GM12865 (cell line): ENCODE measurements at places on chromosomes 12 and 14.

DNA sequence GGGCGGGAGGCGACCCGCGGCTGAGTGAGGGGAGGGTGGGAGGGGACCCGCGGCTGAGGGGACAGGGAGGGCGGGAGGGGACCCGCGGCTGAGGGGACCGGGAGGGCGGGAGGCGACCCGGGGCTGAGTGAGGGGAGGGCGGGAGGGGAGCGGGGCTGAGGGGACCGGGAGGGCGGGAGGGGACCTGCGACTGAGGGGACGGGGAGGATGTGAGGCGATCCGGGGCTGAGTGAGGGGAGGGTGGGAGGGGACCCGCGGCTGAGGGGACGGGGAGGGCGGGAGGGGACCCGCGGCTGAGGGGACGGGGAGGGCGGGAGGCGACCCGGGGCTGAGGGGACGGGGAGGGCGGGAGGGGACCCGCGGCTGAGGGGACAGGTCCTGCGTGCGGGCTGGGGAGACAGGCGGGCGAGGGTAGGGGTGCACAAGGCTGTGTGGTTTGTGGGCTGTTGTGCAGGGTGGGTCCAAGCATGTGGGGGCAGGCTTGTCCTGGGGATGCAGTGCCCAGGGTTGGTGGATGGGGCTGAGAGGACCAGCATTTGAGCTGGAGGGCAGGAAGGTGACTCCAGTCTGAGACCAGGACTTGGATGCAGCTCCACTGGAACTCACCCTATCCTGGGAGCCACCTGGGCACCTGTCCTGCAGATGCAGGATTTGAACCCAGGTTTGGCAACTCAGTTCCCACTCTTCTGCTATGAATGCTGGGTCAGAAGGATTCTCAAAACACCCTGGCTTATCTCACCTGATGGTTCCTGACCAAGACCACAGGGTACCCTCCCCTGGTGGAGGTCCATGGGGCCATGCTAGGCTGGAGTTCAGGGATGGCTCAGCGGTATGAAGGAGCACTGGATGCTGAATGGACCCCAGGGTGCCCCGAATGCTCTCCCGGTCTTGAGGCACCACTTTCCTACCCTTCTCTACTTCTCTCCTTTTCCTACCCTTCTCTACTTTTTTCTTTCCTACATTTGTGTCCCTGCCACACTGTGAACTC is 9.4 kb downstream of the PLD4 start:
- DNase-seq: no peak

GRCh38 chr12:113988976-113989375 is 22.9 kb upstream of the RBM19 start:
- DNase-seq: no peak

- no peak for DNase-seq
Observed at GRCh38 chr14:96625426-96625985, 123.3 kb downstream of the PAPOLA start.

DNA sequence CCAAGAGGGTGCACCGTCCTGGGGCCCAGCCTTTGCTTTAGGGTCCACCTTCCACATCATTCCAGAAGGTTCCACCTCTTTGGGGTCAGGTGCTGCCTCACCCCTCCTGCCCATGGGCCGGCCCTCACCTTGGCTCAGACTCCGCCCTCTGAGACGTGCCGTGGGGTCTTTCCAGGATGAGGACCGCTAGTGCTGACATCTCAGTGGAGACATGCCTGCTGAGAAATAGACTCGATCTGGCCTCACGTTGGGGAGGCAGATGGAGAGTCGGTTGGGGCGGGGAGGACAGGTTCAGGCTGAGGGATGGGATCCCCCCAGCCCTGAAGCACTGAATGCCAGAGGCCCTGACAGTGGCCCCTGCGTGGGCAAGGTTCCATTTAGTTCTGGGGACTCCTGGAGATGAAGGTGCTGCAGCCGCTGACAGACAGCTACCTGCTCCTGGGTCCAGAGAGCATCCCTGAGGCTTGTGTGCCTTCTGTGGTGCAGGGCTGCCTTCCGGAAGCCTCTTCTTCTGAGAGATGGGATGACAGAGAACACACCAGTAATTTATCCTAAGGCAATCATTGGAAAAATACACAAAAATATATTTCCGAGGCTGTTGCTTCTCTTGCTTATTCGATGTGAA is 185.3 kb downstream of the KIF26A start:
- no peak for DNase-seq

GRCh38 chr12:119758234-119758633 is 90.3 kb downstream of the PRKAB1 start:
- DNase-seq: no peak

DNA sequence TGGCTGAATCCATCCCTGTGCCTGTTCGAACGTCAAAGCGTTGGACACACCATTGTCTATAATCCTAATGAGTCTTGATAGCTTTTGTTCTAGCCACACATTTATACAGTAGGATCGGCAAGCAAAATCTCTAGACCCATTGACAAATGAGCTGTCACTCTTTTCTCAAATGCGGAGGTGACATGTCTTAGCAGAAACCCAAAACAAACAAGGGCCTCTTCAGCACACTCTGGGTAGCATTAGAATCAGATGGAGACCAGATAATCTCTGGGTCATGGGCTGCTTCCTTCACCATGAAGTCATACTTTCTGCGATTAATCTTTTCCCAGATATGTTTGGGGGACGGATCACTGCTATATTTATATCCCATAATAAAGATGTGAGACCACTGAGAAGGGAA is 100.2 kb downstream of the PLXNC1 start:
- no peak for DNase-seq

- no peak for DNase-seq
Observed at GRCh38 chr14:61129168-61129745, 148.2 kb downstream of the SLC38A6 start.

GRCh38 chr12:72753571-72753970 is 481.4 kb downstream of the TRHDE start:
- DNase-seq: no peak

DNA sequence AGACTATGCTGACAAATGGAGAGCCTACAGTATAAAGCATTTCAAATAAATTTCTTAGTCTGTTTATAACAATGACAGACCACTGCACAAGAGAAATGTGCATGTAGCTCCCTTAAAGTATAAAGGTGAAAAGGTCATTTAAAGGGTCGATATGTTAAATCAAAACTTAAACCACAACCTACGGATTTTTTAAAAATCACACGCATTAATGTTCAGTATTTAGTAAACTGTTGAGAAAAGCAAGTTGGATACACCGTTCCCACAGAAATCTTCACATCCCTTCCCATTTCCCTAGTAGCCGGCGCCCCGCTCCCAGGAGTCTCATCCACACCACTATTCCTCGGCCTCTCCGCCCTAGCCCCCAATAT is 614 bp downstream of the FKBP3 start:
- DNase-seq: no peak

GRCh38 chr12:57771236-57771872 is 551 bp downstream of the METTL1 start:
- peak; percentile 91 for DNase-seq

GRCh38 chr12:128510511-128510910 is 243.5 kb downstream of the TMEM132C start:
- no peak for DNase-seq

DNA sequence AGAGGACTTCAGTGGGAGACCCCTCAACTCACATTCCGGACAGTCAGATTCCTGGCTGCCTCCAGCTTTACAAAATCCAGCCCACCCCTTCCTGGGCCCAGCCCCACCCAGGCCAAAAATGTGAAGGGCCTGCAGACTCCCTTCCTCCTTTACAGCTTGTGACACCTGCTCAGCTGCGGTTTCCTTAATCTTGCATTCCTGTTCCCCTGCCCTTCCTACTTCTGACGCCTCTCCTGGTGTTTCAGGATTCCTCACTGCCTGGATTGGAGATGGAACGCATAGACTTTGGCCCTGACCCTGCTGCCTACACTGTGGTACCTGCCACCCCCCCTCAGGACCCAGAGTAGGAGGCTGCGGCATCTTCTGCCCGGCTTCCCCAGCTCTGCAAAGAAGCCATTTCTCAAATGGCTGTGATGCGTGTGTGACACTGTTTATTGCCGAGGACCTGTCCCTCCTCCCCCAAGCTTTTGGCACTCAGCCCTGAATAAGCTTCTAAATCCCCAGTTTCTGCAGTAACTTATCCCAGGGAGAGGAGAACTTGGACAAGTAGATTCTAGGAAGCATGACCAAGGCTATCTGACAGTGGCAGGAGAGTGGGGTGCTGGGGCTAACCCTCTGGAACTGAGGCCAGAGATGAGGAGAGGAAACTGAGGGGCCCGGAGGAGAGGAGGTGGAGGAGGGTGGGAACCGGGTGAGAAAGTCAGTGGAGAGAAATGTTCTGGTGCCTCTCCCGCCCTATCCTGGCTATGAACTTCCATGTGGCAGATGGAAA is 24.9 kb upstream of the BCDIN3D start:
- DNase-seq: no peak

GRCh38 chr12:118553856-118554504 is 177.6 kb downstream of the SUDS3 start:
- no peak for DNase-seq

- peak; percentile 83 for DNase-seq
Observed at GRCh38 chr12:124680863-124681778, 113.7 kb upstream of the NCOR2 start.

DNA sequence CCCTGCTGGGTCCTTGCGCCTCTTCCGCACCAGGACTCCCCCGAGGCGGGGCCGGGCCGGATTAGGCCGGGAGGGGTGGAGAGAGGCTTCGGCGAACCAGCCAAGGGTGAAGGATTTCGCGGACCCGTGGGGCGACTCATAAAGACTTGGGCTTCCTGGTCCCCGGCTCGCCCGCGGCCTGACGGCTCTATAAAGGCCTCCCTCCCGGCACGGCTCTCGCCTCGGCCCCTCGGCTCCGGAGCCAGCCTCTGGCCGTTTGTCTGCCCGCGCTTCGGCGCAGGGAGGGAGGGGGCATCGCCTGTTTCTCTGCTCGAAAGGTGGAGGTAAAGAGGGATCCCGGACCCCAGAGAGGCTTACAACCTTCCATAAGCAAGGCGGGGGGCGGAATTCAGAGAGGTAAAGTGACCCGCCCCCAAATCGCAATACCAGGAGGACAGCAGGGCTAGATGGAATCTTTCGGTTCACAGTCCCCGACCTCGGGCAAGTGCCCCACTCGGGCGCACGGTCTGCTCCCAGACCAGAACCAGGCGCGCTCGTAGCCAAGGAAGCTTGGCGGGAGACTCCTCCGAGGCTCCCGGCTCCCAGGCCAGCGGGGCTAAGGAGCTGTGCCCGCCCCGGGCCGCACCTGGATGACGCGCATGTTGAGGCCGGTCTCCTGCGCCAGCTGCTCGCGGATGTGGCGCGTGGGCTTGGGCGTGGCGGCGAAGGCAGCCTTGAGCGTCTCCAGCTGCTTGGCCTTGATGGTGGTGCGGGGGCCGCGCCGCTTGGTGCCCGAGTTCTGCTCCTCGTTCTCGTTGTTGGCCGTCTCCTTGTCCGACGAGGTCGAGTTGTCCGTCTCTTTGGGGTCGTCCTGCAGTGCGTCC is 3.9 kb downstream of the LHX5 start:
- DNase-seq: no peak

DNA sequence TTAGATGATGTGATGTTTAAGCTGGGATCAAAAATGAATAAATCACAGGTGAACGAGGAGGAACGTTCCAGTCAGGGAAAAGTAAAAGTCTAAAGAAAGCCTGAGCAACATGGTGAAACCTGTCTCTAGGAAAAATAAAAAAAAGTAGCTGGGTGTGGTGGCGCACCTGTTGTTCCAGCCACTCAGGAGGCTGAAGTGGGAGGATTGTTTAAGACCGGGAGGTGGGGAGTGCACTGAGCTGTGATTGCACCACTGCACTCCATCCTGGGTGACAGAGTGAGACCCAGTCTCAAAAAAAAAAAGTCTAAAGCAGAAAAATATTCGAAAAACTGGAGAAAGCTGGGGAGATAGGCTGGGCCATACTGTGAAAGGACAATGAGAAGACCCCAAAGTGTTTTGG is 39.2 kb upstream of the SOCS2 start:
- DNase-seq: no peak

DNA sequence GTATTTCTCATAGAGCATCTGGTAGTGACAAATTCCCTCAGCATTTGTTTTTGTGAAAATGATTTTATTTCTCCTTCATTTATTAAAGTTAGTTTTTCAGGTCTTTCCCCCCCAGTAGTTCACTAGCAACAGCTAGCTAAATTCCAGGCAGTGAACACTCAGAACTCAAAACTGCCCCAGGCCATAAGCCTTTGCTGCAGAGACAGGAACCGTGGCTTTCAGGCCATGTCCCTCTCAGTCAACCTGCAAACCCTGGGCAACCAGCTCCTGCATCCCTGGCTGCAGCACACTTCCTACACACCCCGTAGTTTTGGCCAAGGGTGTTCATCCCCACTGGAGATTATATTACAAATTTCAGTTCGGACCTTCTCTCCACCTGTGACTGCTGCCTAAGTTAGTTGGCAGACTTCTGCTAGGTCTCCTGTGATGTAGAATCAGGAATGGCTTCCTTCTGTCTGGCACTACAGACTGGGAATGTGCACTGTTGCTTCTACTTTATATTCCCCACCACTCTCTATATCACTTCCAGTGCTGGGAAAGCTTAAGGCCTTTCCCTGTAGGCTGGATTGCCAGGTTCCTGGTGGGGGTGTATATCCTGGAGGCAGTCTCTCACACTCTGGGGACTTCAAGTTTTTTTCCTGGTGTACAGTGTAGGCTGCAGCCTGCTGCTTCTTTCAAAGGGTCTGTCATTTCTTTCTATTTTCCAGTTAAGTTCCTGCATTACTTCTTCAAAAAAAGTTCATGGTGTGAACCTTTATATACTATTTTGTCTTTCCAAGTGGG is 924.4 kb upstream of the LRFN5 start:
- no peak for DNase-seq

DNA sequence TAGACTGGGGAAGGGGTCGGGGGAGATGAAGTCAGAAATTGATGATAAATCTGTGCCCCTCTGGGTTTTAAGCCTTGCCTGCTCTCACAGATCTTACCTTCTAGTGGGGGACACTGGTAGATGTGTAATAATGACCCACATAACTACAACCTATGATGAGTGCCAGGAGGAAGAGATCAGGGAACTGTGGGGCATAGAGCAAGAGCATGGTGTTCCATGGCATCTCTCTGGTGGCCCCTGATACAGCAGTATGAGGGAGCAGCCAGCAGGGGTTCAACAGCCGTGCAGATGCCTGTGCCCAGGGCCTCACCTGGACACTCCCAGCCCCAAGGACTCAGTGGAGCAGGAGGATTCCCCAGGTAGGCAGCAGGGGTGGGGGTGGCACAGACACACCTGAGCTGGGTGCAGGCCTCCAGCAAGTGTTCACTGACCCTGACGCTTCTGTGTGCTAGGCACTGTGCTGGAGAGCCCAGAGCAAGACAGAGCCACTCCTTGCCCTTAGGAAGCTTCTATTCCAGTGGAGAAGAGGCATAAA is 5.0 kb downstream of the ACACB start:
- DNase-seq: no peak

- no peak for DNase-seq
Observed at GRCh38 chr14:51711505-51711904, 59.8 kb downstream of the FRMD6 start.

- DNase-seq: no peak
Observed at GRCh38 chr12:100942984-100943749, 148.6 kb downstream of the ANO4 start.

DNA sequence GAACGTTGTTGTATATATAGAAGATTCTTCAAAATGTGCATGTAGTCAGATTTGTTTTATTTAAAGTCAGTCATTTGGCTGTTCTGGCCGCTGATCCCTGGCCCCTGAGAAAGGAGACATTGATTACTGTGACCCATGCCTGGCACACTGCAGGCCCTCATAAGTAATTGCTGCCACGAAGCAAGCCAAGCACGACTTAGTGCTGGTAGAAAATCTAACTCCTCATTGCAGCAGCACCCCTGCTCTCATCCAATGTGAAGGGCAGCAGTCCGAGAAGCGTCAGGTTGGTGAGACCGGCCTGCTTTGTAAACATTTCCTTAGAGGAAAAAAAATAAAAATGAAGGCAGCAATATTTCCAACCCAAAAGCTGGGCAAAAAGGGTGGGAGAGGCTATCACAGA is 22.8 kb upstream of the TMTC2 start:
- no peak for DNase-seq

- DNase-seq: no peak
Observed at GRCh38 chr12:45406988-45407850, 191.3 kb downstream of the ANO6 start.
